ENCODE measurements at places on chromosomes 1 and 21.

DNA sequence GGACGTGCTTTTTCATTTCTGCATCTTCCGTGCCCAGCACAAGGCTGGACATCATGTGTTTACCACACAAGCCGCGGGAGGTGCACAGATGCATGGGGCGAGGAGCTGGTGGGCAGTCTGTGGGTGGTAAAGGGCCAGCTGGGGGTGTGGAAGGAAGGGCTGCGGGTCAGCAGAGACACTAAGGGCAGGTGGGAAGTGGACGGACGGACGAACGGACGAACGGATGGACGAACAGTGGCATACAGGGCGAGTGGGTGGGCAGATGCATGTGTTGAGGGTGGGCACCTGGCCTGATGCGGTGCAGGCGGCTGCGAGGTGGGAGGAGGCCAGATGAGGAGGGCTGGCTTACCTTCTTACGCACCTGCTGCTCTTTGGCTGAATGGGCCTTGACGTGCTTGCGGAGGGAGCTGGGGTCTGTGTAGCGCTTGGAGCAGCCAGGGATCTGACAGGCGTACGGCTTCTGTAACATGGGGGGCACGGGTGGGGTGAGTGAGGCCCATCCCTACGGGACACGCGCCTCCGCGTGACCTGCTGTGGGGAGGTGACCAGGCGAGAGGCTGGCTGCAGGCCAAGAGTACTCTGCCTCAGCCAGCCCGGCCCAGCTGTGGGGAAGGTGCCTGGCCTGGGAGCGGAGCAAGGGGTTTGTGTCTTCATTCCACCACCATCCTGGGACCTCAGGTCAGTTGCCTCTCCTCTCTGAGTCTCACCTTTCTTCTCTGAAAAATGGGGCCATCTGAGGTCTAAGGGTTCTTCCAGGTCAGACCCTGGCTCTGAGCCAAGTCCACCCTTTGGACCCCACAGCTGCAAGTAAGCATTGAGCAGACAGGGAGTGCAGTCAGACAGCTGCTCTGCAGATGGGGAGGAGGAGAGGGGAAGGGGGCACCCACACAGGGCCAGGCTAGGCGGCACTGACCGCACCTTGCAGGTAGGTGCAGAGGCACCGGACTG is 65.5 kb downstream of the DMRTB1 start:
- no peak for DNase-seq

DNA sequence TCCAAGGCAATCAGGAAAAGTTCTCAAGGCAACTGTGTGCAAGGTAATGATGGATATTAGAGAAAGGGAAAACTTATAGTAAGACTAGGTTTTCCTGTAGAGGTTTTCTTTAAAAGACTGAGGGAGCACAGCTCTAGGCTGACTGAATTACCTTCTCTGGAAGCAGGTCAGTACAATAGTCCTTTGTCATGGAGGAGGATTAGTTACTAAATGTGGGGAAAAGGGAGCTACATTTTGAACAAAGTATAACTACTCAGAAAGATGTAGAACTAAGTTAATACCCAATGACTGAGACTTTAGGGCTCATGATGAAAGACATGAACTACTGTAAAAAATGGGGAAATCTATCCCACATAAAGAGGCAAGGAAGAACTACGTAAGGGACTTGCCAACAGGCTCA is 148.6 kb upstream of the HP1BP3 start:
- no peak for DNase-seq

DNA sequence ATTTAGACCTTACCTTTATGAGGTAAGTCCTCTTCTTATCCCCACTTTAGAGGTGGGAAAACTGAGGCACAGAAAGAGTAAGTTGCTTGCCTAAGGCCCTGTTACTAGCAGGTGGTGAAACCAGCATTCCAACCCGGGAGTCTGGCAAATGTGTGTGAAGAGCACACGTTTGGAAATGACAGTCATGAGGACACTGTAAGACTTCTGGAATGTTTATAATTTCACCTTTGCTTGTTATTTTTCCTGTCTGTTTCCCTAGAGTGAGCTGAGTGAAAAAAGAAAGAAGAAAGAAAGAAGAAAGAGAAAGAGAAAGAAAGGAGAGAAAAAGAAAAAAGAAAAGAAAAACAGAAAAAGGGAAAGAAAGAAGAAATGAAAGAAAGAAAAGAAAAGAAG is 21.2 kb upstream of the LGALS8 start:
- no peak for DNase-seq

- DNase-seq = no peak
Measured at GRCh38 chr1:64041371-64042131, 161.9 kb upstream of the UBE2U start.

DNA sequence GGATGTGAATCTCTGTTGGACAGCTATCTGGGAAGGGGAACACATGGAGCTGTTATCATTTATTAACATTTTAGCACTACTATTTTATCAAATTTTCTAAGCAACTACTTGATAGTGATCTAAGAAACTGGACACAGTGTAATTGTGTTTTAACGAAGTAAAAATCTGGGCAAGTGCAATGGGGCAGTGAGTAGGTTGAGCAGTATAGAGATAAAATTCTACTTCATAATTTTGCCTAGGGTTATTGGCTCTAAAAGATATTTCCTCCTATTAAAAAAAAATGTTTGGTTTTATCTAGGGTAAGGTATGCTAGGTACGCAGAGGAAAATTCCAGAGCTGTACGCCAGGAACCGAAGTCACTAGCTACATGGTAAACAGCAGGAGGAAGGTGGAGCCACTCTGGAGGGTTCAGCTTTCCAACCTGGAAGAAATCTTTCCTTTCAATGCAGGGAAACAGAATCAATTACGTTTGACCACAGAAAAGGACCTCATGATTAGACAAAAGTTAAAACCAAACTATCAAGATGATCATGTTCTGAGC is 43.3 kb downstream of the BCAR3 start:
- no peak for DNase-seq

GRCh38 chr1:17831597-17831996 is 76.5 kb downstream of the ACTL8 start:
- peak; percentile 26 for DNase-seq

- no peak for DNase-seq
Measured at GRCh38 chr1:28273216-28273860, 14.0 kb downstream of the SESN2 start.
